Globus pallidus (tissue), 1 donor: ENCODE measurements at places on chromosomes 2 and 18.

DNA sequence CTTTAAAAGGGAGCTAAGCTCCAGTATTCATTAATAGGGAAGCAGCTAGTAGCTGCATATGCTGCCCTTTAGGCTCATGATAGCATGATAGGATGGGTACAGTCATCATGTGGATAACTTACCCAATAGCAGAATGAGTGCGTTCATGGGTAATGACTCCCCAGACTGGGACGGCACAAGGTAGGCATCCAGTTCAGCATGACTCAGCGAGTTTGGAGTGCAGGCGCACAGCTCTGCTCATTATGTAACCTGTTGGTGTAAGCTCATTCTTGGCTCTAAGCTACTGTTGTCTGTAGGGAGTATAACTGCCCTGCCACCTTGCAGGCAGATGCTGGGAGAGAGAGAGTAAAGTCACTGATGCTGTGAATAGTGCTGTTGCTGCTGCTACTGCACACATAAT lies 209.2 kb upstream of the SYT4 start:
- DNase-seq, result no peak

- DNase-seq, result peak; percentile 62
These were observed 47.6 kb downstream of the PDCL3 start for GRCh38 chr2:100610381-100610831.

DNA sequence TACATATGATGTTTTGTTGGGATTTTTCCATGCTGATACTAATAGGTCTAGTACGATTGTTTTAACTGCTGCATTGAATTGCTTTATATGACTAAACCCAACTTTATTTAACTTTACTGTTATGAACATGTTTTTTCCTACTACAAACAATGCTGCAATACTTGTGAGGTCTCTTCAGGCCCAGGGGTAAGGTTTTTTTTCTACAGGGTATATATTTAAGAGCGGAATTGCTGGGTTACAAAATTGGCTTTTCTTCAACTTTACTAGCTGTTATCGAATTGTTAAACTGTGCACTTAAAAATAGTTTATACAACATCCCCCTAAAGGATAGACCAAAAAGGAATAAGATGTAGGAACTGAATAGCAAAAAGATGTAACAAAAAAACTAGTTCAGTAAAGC lies 78.5 kb upstream of the TMEM178A start:
- no peak for DNase-seq

DNA sequence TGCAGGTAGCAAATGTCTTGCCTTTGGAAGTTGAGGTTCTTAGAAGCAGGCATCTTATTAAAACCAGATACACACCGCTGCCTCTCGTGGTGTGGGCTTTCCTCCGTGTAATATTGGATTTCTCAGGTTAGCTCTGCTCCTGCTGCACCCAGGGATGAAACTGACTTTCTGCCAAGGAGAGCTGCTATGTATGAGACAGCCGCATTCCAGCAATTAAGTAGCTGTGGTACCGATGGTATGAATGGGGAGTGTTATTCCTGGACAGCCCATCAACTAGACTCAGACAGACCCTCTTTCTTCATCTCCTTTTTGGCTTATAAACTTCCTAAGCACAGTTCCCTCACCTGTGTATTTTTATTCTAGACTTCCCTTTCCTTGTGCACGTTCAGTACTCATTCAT lies 6.8 kb upstream of the EHD3 start:
- DNase-seq, result no peak

DNA sequence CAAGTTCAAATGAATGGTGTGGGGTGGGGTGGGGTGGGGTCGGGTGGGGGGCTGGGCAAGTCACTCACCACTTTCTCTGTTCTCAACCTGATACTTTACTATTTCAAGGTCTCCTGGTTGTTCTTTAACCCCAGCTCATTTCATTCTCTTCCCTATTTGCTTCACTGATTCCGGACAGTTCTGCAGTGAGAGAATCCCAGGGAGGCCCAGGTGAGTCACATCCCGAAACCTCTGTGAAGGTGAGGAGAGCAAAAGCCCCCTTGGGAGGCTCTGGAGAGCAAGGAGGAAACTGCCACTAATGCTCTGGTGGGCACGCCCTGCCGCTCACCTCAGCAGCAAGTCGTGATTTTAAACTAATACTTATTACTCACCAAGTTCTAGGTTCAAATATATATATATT lies 8.9 kb downstream of the EDAR start:
- no peak for DNase-seq

DNA sequence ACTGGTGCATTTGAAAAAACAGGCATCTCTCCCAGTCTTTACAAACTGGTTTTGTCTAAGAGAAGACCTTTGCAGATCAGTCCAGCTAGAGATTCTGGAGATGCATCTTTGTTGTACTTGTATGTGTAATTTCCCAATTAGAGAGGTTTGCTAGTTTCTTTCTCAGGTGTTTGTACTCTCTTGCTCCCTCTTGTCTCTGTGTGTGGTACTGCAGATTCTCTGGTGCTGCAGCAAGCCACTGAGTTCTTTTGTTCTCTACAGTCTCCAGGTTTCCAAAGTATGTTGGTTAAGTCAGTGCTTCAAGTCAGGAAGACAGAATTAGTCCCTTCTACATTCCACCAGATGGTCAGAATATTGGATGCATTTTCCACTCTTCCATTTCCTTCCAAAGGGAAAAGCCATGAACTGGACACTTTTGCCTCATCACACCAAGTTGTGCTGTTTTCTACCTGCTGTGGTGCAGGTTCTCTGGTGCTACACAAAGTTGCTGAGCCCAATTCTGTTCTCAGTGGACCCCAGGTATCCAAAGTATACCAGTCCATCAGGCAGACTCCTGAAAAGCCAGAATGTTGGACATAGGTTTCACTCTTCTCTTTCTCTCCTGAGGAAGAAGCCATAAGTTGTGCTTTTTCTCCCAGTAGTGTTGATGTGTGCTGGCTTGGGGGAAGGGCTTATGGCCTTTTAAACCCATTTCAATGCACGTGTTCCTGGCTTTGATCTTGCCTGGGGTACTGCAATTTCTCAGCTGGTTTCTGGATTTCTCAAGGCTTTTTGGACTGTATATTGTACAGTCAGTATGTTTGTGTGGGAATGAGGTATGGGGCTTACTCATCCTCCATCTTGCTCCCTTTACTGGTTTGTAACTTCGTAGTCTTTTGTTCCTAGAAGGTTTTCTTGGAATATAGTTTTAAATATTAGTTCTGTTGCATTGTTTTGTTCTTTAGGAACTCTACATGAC lies 29.8 kb downstream of the EPC2 start:
- DNase-seq, result no peak

DNA sequence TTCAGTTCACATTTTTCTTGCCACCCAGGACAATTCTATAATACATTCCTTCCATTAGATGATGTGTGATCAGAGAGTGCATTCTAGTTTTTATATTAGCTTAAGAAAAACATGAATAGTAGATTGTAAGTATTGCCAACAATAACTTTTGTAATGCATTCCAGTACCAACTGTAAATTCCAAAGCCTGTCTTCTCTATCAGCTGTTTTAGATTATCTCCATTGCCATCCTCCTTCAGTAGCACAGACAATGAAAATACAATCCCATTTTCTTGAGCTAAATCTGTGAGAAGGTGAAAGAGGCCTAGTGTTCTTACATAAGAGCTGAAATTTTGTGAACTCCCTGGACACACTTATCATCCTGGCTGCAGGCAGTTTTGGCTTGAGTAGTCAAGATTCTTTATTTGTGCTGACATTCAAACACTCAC lies 103.9 kb downstream of the CCBE1 start:
- no peak for DNase-seq

- no peak for DNase-seq
These were observed 31.7 kb upstream of the ASAP2 start for GRCh38 chr2:9174771-9175437.

GRCh38 chr2:190877436-190877835 lies 3.2 kb upstream of the GLS start:
- no peak for DNase-seq

DNA sequence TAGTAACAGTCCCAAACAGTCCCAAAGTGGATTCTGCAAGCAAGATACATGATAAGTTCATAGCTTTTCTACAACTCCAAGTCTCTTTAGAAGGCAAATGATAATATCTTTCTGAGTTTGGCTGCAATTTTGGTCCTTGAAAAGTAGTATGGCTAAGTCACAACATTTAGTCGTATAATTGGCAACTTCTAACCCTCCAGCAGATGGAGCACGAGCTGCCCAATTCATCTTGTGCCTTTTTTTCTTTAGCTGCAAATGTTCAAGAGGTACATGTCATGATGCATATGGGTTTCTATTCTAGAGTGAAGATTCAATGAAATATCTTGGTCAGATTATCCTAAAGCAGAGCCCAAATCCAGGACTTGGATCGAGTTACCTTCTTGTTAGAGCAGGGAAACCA lies 127.0 kb upstream of the KLHL14 start:
- no peak for DNase-seq

DNA sequence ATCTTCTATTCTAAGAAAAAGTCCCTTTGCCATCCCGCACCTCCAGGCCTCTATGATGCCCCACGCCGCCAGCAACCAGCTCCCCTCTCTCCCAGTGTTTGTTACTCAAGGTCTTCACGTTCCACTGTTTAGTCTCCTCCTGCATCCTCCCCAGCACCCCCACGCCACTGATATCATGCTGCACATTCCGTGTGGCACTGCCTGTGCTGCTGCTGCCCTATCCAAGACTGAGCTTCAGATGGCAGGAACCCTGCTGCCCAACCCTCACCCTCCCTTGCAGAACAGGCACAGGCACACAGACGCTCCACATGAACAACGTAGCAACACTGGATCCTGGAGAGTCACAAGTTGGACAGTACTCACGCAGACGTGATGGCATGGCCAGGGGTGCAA lies 35.3 kb downstream of the MYO5B start:
- DNase-seq, result no peak

DNA sequence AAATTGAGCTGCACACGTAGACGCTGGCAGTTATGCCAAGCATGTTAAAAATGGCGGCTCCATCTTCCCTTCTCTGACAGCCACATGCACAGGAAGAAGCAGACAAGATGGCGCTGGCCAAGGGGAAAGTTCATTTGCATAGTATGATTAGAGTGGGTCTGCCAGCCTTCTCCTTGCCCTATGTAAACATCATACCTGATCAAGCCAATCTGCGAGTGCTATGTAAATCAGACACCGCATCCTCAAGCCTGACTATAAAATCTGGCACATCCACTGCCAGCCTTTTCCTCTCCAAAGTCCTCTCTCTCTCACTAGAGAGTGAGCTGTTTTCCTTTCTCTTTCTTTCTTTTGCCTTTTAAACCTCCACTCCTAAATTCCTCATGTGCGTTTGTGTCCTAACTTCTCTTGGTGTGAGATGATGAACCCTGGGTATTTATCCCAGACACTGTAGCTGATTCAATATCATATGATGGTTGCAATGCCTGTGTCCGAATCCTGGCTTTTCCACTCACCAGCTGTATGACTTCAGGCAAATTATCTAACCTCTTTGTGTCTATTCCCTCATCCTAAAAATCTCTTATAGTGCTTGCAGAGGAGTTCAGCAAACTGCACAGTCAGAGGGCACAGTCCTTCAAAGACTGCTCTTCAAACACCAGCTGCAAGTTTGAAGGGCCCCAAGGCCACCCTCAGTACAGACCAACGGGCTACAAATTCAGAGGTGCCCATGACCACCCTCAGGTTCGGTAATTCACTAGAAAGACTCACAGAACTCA lies 39.3 kb upstream of the ITSN2 start:
- DNase-seq, result peak; percentile 22

DNA sequence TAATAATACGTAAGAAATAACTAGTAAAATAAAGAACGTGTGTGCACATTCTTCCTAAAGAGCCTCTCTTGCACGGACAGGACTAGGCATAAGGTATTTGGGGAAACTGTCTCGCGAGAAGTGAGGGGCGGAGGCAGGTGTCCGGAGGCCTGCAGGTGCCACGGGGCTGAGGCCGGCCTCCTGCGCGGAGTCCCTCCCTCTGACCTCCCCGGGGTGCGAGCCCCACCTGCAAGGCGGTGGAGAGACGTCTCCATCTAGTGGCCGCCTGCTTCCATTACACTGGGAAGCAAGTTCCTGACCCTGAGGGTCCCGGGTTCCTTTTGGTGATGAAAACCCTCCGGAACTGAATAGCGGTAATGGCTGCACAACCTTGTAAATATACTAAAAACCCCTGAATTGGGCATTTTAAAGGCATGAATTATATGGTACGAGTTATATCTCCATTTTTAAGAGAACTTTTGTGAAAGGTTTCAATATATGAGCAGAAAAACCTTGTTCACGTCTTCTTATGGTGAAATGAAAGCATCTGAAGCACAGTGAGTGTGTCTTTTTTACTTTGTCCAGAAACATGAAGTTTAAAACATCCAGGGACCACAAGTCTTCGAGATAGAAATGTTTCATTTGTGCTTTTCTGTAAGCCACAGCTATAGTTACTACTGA lies 35.5 kb upstream of the CTDP1 start:
- no peak for DNase-seq

DNA sequence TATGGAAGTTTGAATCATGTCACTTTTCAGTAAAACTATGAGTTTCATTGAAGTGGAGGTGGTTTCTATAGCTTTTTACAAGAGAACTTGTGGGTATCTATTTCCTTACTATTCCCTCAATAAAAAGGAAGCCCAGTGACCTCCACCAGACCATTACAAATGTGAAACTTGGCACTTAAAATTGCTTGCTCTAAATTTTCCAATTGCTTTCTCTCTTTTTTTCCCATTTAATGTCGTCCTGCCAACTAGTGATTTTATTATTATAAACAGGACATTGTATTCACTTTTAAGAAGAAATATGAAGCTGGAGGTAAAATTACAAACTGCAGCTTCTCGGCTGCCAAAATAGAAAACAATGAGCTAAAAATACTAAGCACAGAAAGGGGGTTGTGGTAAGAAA lies 208.2 kb upstream of the ALPP start:
- DNase-seq, result peak; percentile 20

DNA sequence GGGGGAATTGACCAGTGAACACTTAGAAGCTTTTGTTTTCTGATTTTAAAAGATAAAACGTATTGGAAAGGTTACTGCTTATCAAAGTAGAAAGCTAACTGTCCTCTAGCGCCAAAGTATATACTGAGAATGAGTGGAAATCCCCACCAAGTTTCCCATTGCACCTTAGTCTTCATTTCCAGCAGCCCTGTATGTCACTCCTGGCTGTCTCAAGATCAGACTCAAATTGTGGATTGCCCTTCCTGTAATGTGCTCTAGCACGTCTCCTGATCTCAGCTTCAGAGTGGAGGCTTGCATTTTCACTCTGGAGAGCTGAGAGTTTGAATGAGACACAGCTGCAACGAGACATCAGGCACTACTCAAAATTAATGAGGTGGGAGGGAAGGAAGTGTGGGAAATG lies 26.6 kb downstream of the MFF start:
- DNase-seq, result no peak

DNA sequence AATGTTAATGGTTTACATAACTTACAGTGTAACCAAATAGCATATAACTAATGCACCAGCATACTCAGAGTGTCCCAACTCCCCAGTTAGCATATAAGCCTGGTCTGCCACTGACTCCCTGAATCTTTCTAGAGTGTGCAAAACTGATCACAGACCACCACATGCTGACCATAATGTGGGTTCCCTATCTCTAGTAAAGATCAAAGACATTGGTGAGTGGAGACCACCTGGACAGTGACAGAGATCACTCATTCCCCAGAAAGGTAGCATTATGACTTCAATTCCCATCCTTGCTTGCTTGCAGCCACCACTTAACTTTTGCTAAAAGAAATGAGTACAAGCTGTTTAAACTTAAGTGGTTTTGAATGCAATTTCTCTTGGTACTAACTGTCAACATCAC lies 39.0 kb downstream of the KANSL1L start:
- DNase-seq, result no peak
